ENCODE measurements at places on chromosomes 6 and 20. TPM values are rescaled to one million over a fixed set of nuclear protein-coding genes. Genes with fewer than 3 reads are reported as not detected.
A peak's percentile ranks its signal among the peaks of the same experiment; 100 is the strongest.

DNA sequence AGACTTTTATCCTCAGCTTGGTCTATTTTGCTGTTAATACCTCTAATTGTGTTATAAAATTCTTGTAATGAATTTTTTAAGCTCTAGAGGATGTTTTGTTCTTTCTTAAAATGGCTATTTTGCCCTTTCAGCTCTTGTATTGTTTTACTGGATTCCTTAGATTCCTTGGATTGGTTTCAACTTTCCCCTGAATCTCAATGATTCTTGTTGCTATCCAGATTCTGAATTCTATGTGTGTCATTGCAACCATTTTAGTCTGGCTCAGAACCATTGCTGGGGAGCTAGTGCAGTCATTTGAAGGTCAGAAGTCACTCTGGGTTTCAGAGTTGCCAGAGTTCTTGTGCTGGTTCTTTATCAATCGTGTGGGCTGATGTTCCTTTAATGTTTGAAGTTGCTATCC is 37.1 kb downstream of the OTOR start:
- H3K27me3 ChIP-seq = no peaks in the 10 kb centered on the region
- no peaks in the 10 kb centered on the region for H3K36me3 ChIP-seq
- no peak for DNase-seq
- H3K27ac ChIP-seq = no peak overlapping the region

DNA sequence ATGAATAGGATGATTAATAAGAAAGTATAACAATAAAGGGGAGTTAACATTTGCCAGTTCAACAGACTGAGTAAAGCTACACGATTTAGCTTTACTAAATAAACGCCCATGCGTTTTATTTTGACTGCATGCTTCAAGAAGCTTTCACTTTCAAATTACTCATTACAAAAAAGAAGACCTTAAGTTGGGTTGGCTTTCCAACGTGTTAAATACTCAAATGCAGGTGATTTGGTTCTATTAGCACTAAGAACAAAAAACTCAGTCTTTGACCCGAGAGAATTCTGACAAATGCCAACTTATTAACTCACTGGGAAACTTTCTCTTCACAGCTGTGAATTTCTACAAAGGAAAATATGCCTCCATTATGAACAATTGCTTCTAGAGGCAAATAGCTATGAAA is 24.8 kb downstream of the RNF146 start:
- H3K36me3 ChIP-seq = no peaks in the 10 kb centered on the region
- no peaks in the 10 kb centered on the region for H3K27me3 ChIP-seq
- no peaks in the 10 kb centered on the region for H3K4me1 ChIP-seq
- H3K27ac ChIP-seq = no peak overlapping the region
- DNase-seq = no peak
- no peak overlapping the region for H3K4me3 ChIP-seq

DNA sequence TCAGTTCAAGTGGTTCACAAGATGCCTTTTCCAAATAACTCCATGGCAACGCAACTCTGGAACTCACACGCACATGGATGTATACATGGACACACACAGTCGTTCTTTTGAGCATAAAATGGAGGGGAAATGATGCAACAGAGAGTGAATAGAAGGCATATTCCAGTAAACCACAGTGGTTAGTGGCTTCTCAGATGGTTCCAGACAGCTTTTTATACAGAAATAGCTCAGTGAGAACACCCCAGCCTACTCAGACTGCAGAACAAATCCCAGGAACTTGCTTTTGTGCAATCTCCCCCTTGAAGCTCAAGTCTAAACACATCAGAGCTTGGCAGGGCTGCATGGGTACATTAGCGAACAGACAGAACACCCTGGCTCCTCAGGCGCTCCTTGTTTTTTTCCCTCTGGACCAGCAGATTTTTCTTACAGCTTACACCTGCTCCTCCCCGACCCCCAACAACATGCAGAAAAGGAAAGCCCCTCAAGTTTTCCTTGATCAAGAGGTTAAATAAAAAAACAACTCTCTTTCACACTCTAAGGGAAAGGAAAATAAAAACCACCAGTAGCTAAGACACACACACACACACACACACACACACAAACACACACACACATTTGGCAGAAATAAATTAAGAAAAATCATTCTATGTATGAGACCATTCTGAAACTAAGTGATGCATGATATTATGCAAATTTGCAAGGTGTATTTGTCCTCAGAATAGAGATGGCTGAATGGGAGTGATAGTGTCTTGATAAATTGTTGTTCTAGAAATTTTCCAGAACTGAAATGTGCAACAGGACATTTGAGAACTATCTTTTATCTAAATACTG is 51.2 kb upstream of the RANBP9 start:
- H3K27me3 ChIP-seq = no peaks in the 10 kb centered on the region
- no peaks in the 10 kb centered on the region for H3K36me3 ChIP-seq
- no peak overlapping the region for H3K27ac ChIP-seq
- H3K4me3 ChIP-seq = no peak overlapping the region

GRCh38 chr6:6008648-6009421 is 2.1 kb upstream of the NRN1 start:
- H3K4me3 ChIP-seq = peak overlapping the region; percentile 37
- H3K27me3 ChIP-seq = no peaks in the 10 kb centered on the region
- DNase-seq = peak; percentile 32
- H3K27ac ChIP-seq = no peak overlapping the region
- H3K36me3 ChIP-seq = no peaks in the 10 kb centered on the region
- peaks cover 6% of the 10 kb centered on the region for H3K4me1 ChIP-seq

DNA sequence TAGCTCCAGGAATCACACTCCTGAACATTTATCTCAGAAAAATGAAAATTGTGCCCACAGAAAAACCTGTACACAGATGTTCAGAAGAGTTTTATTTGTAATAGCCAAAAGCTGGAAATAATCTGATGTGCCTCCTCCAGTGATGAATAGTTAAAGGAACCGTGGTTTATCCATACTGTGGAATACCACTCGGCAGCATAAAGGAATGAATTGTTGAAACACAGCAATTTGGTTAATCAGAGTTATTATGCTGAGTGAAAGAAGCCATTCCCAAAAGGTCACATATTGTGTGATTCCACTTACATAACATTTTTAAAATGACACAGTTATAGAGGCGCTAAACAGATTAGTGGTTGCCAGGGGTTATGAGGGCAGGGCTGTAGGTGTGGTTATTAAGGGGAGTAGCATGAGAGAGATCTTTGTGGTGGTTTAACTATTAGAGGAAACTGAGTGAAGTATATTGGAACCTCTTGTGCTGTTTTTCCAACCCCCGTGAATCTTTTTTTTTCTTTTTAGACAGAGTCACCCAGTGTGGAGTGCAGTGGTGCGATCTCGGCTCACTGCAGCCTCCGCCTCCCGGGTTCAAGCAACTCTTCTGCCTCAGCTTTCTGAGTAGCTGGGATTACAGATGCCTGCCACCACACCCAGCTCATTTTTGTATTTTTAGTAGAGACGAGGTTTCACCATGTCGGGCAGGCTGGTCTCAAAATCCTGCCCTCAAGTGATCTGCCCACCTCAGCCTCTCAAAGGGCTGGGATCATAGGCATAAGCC is 26.2 kb downstream of the PSMF1 start:
- DNase-seq = no peak
- no peaks in the 10 kb centered on the region for H3K36me3 ChIP-seq
- peaks cover 6% of the 10 kb centered on the region for H3K4me1 ChIP-seq
- no peaks in the 10 kb centered on the region for H3K27me3 ChIP-seq
- no peak overlapping the region for H3K27ac ChIP-seq
- H3K4me3 ChIP-seq = no peak overlapping the region

GRCh38 chr6:142292166-142292924 is 9.5 kb upstream of the ADGRG6 start:
- no peaks in the 10 kb centered on the region for H3K36me3 ChIP-seq
- no peaks in the 10 kb centered on the region for H3K27me3 ChIP-seq
- no peaks in the 10 kb centered on the region for H3K4me1 ChIP-seq
- no peak overlapping the region for H3K4me3 ChIP-seq

- no peaks in the 10 kb centered on the region for H3K27me3 ChIP-seq
- H3K36me3 ChIP-seq = no peaks in the 10 kb centered on the region
- H3K27ac ChIP-seq = no peak overlapping the region
- no peaks in the 10 kb centered on the region for H3K4me1 ChIP-seq
- DNase-seq = no peak
Measured at GRCh38 chr20:62339647-62340062, 27.5 kb downstream of the LAMA5 start.

DNA sequence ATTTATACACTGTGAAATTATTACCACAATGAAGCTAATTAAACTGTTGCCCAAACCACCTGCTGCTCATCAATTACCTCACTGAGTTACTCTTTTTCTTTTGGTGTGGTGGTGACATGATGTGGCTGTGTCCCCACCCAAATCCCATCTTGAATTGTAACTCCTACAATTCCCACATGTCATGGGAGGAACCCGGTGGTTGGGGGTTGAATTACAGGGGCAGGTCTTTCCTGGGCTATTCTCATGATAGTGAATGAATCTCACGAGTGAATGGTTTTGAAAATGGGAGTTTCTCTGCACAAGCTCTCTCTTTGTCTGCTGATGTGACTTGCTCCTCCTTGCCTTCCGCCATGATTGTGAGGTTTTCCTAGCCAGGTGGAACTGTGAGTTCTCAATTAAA is 145.0 kb downstream of the LRRC1 start:
- H3K36me3 ChIP-seq = no peaks in the 10 kb centered on the region
- no peak overlapping the region for H3K27ac ChIP-seq
- H3K4me1 ChIP-seq = peaks cover 7% of the 10 kb centered on the region
- H3K27me3 ChIP-seq = no peaks in the 10 kb centered on the region
- no peak for DNase-seq

DNA sequence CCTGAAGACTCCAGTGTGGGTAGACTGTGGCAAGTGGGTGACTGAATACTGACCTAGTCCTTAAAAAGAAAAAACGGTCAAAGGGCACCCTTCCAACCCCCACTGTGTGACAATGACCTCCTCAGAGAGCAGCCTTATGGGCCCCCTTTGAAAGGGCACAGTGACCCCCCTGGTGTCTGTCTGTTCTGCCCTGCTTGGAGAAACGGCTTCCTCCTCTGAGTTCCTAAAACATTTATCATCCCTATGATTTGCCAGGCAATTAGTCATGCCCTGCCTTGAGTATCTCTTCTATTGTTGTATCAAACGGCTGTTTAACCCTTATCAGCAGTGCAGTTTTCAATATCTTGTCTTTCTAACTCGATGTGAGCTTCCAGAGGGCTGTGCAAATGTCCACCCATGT is 21.0 kb upstream of the STX16 start:
- H3K27me3 ChIP-seq = no peaks in the 10 kb centered on the region
- H3K36me3 ChIP-seq = no peaks in the 10 kb centered on the region
- H3K27ac ChIP-seq = no peak overlapping the region
- no peak for DNase-seq

GRCh38 chr6:29424168-29424567 is 9.4 kb downstream of the OR12D1 start:
- no peaks in the 10 kb centered on the region for H3K27me3 ChIP-seq
- H3K36me3 ChIP-seq = no peaks in the 10 kb centered on the region
- no peak overlapping the region for H3K27ac ChIP-seq
- H3K4me1 ChIP-seq = no peaks in the 10 kb centered on the region
- no peak for DNase-seq

- H3K27me3 ChIP-seq = no peaks in the 10 kb centered on the region
- H3K4me3 ChIP-seq = no peak overlapping the region
- H3K4me1 ChIP-seq = peaks cover 17% of the 10 kb centered on the region
Measured at GRCh38 chr6:125197795-125198269, 44.3 kb downstream of the TPD52L1 start.

DNA sequence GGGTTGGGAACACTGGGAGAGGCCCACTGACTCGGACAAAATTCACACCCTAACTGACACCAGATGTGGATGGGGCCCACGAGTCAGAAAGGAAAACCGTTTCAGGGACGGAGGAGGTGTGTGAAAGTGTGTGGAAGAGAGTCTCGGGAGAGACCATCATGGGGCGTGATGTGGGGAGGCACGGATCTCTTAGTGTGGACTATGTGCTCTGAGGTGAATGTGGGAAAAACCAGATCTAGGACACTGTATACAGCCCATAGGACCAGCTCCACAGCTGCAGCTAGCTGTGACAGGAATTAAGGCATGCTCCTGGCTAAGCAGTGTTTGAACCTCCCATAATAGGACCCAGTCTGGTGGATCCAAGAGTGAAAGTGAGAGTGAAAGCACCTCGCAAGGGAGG is 691.3 kb downstream of the PHF3 start:
- no peaks in the 10 kb centered on the region for H3K4me1 ChIP-seq
- no peak for DNase-seq
- no peaks in the 10 kb centered on the region for H3K36me3 ChIP-seq
- no peaks in the 10 kb centered on the region for H3K27me3 ChIP-seq
- H3K4me3 ChIP-seq = no peak overlapping the region
- H3K27ac ChIP-seq = no peak overlapping the region

GRCh38 chr20:32752458-32753250 is 9.4 kb upstream of the COMMD7 start:
- no peaks in the 10 kb centered on the region for H3K36me3 ChIP-seq
- no peaks in the 10 kb centered on the region for H3K27me3 ChIP-seq
- no peaks in the 10 kb centered on the region for H3K4me1 ChIP-seq
- DNase-seq = no peak

DNA sequence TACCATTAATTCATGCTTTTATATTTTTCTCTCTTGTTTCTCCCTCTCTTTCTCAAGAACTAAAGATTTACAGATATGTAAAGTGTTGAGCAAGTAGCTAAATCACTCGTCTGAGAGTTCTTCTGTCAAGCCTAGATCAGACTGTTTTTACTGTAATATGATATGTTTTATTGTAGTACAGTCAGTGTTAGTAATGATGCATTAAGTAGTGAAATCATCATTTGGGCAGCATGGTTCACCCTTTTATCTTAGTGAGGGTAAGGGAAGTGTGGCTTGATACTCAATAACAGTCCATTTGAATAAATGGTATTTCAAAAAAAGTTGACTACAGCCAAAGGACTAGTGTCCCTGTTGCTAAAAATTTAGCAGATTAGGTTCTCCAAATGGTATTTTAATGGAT is 9.2 kb downstream of the CYB5R4 start:
- no peaks in the 10 kb centered on the region for H3K27me3 ChIP-seq
- no peak for DNase-seq
- no peak overlapping the region for H3K4me3 ChIP-seq
- no peaks in the 10 kb centered on the region for H3K36me3 ChIP-seq
- no peak overlapping the region for H3K27ac ChIP-seq

The CST4 gene
- total RNA-seq = not detected

The PRND gene
- total RNA-seq = not detected

The PPIL6 gene
- total RNA-seq = 29.8 TPM

The C20orf141 gene
- not detected for total RNA-seq

The GINM1 gene
- 54.9 TPM for total RNA-seq

The SLC22A16 gene
- 0.24 TPM for total RNA-seq

The ATRN gene
- 13.1 TPM for total RNA-seq

The RNF8 gene
- total RNA-seq = 10.0 TPM

Measured in ovary (tissue), 10 donors.